ENCODE measurements at places on chromosomes 1 and 21.

DNA sequence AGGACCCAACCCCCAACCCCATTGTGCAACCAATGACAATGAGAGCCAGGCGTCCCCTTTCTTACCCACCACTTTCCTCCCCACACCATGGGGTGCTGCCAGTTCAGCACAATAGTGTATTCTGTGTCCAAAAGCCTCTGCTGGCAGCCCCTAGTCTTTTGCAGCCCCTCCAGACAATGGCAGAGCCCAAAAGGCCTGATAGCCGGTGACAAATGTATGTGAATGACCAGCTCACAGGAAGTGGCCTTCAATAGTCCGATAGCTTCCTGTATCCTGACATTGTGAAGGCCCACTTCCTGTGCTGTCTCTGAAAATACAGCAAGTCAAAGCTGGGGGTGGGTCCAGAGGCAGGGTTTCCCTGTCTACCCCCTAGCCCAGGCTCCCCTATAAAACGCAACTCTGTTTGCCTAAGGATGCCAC, 16.6 kb downstream of the SMIM12 start:
- no peak for DNase-seq

DNA sequence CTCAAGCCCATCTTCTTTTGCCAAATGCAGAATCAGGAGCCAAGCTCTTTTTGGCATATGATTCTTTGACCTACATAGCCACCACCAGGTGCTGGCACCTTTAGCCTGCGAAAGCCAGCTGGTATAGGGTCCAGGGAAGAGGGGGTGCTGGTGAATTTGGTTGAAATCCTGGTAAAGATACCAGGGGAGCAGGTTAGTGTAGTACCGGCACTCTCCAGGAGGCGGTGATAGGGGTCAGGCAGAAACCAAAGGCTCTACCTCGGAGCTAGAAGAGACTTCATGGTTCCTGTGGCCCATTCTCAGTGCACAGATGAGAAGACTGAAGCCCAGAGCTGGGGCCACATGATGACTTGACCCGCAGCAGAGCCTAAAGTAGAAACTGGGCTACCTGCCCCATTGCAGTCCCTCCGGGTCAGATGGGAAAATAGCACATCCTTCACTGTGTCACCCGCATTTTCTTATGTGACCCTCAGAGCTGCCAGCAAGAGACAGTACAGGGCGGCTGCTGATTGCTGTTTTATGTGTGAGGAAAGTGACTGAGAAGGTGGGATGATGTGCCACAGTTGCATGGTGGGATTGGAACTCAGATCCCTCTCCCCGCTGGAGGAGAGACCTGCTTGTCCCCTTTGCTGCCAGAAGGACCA, 36.0 kb upstream of the IL19 start:
- DNase-seq: peak; percentile 64

DNA sequence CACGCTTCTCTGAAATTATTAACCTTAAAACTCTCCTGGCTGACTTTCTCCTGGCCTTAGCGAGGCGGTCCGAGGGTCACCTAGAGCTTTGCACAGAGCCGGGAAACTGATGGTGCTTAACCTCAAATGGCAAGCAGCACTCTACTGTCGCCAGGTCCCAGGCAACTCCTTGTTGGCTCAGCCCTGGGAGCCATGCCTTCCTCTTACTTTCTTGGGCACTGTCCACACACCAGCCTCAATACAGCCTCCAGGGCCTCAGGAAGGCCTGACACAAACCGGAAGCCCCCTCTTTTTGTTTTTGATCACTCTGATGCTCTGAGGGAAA, 3.8 kb downstream of the TRABD2B start:
- no peak for DNase-seq

DNA sequence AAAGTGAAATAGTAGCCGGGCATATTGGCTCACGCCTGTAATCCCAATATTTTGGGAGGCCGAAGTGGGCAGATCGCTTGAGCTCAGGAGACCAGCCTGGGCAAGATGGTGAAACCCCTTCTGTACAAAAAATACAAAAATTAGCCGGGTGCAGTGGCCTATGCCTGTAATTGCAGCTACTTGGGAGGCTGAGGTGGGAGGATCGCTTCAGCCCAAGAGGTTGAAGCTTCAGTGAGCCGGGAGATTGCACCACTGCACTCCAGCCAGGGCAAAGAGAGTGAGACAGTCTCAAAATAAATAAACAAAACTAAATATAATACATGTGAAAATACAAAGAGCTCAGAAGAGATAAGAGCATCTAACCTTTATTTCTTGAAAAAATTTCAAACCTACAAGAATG, 2.3 kb upstream of the MSTO1 start:
- DNase-seq: no peak

GRCh38 chr21:41701749-41702148, 65.1 kb downstream of the RIPK4 start:
- no peak for DNase-seq

DNA sequence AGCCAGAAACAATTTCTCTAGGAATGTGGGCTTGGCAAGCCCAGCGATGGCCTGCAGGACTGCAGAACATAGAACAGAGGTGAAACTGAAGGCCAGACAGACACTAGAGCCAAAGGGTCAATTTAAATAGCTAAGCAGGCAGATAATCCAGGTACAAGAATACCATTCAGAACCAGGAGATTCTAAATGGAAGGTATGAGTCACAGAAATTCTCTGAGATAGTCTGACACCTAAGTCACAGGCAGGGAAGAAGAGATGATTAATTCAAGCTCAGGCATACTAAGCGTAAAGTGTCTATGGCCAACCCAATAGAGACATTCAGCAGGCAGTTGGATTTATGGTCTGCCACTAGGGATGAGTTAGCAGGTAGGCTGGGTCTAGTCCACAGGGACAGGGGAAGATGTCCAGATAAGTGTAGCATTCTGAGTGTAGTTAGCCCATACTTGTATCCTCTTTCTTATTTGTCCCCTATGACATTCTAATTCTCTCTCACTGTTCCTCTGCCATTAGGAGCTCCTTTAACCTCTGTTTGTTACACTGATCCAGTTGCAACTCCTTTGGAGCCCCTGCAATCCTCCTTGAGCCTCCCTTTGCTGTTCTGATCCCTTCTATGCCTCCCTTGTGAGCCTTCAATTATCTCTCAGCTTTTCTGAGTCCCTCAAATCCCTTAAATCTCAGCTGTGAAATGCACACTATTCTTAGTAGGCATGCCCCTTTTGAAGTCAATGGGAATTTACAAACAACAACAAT, 383.8 kb downstream of the LMO4 start:
- DNase-seq: no peak

- DNase-seq: no peak
Measured at GRCh38 chr1:155932487-155932886, 1.7 kb downstream of the KHDC4 start.

- DNase-seq: no peak
Measured at GRCh38 chr1:116340506-116341231, 32.4 kb upstream of the ATP1A1 start.

All from T-helper 2 cell (primary cell).